ENCODE measurements at places on chromosomes 6 and 20. TPM values are rescaled to one million over a fixed set of nuclear protein-coding genes. Genes with fewer than 3 reads are reported as not detected.

DNA sequence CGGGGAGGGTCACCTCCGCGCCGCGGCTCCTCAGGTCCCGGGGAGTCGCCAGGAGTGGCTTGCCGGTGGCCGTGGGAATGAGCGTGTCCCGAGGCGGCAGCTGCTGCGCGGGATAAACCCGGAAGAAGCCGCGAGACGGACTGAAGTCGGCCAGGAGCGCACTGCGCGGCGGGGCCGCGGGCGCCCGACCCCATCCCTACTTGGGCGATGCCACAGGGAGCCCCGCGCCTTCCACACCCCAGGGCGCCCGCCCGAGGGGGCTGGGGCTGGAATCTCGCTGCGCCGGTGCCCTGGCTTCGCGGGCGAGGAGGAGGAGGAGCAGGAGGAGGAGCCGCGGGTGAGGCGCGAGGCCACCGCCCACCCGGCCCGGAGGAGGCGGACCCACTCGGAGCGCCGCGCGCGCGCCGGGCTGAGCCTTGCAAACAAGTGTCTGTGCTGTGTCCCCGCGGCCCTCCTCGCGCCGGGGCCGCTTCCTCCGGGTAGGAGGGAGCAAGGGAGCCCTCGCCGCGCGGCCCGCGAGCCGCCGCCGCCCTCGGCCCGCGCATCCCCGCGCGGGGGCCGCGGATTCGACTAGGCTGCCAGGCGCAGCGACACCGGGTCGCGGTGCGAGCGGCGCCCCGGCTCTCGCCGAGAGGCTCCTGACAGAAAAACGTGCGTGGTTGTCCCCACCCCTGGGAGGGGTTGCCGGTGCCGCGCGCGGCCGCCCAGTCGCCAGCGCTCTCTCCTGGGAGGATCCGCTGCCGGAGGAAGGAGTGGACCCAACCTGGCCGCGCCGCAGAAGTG lies at the start of gene ZDHHC14:
Gene ZDHHC14, plus strand, starts transcription at position 412 of the 783 bp plus-strand sequence.
- peak; percentile 92 for DNase-seq

Gene TRIM26
- 61.4 TPM for total RNA-seq

- DNase-seq, result no peak
Observed at GRCh38 chr6:7106215-7106751, 1.5 kb upstream of the RREB1 start.

Gene RSPH4A
- total RNA-seq, result 0.55 TPM

Gene CALHM5
- 1.7 TPM for total RNA-seq

Gene HLA-DQB1
- total RNA-seq, result 6.3 TPM

DNA sequence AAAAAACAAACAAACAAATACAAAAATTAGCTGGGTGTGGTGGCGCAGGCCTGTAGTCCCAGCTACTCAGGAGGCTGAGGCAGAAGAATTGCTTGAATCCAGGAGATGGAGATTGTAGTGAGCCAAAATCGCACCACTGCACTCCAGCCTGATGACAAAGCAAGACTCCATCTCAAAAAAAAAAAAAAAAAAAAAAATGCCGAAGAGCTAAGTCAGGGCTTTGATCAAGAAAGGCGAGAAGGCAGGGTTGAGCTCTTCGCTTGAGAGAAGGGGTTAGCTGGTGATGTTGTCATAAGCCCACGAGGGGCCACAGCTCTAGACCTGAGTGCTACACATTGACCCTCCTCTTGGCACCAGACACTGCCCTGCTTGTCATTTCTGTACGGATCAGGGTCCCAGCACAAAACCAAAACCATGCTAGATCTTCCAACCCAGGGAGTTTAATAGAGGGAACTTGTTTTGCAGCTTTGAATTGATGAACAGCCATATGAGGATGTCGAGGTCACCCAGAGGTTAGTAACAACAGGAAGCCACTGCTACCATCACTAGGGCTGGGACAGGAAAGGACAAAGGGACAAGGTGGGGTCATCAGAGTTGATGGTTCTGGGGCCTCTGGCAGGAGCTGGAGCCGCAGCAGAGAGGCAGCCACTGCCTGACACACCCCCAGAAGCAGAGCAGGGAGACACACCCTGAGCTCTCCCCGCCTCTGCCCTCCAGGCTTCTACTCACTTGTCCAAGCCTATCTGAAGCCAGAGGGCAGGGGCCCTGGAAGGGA lies 122.7 kb downstream of the SNX5 start:
- no peak for DNase-seq

Gene PRRC2A
- total RNA-seq, result 186 TPM

GRCh38 chr6:134029495-134030455 lies 22.6 kb downstream of the SLC2A12 start:
- no peak for DNase-seq

DNA sequence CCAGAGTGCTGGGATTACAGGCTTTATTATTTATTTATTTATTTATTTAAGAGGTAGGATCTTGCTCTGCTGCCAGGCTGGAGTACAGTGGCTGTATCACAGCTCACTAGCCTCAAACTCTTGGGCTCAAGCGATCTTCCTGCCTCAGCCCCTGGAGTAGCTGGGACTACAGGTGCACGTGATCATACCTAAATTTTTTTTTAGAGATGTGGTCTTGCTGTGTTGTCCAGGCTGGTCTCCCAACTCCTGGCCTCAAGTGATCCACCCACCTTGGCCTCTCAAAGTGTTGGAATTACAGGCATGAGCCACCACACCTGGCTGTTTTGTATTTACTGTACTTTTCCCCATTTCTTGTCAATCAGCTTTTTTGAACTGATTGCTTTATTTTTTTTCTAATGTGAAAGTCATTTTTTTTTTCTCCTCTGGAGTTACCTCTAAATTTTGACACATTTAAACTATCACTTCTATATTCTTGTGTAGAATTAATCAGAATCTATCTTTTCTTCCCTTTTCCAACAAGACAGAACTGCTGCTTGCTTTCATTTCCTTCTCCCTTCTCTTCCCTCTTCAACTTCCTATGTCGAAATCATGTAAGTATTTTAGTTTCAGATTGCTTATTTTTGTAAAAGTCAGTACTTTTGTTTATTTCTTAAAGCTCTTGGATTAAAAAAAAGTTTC lies 12.0 kb downstream of the PANK2 start:
- DNase-seq, result no peak

Gene PDRG1
- 12.1 TPM for total RNA-seq

Gene PTPN1
- 33.6 TPM for total RNA-seq

Gene NRSN1
- not detected for total RNA-seq

Gene BMP5
- 1.7 TPM for total RNA-seq

Gene RIPPLY2
- 0.86 TPM for total RNA-seq

Gene OPRM1
- not detected for total RNA-seq

Gene TMEM14B
- 83.3 TPM for total RNA-seq

- no peak for DNase-seq
Observed at GRCh38 chr6:150719831-150720230, 120.1 kb downstream of the PLEKHG1 start.

GRCh38 chr20:2914160-2914559 lies 40.9 kb downstream of the PTPRA start:
- DNase-seq, result no peak

- peak; percentile 58 for DNase-seq
Observed at GRCh38 chr6:2765896-2766766, 938 bp downstream of the WRNIP1 start.

DNA sequence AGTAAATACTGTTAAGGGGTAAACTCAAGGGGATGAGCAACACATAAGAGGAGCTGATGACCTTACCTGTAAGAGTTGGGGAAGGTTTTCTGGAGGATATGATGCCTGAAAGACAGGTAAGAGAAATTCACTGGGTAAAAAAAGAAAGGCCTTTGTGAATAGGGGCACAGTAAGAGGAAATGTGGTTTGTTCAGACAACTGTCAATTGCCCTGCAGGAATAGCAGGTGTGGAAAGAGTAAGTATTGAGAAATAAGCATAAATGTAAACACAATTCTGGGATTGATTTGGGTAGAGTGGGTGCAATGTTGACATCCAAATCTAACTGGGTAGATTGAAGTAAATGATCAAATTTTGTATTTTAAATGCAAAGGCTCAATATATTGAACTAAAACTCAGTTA lies 670.0 kb downstream of the DHX35 start:
- no peak for DNase-seq

DNA sequence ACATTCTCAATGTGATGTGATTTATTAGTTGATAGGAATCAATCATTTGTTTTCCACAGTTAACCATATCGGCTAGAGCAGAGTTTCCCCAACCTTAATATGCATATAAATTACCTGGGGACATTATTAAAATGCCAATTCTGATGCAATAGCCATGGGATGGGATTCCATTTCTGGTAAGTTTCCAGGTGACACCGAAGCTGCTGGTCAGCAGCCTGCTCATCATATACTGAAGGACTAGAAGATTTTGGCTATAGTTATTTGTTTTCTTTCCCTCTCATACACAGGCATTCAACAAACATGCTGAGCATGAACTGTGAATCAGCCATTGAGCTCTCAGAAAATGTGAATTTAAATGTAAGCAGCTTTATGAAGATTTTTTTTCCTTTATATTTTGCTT lies 35.8 kb downstream of the FBXO5 start:
- DNase-seq, result no peak

DNA sequence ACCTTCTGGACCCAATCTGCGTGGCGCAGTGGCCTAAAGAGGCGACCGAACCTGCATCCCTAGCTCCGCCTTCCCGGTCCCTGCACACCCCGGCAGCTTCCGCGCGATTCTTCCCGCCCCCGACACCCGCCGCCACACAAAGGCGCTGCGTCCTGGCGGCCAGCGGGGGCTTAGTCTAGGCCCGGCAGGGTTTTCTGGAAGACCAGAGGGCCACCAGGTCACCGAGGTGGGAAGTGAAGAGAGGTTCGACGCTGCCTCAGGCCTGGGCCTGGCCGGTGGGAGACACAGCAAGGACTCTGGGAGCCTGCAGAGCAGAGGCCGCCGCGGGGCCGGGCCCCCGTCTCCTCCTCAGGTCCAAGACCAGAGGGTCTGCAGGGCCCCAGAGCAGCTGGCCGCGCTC lies 154.9 kb downstream of the OR2B2 start:
- no peak for DNase-seq

- no peak for DNase-seq
Observed at GRCh38 chr6:88499436-88499835, 333.3 kb upstream of the CNR1 start.

Gene TMEM74B
- total RNA-seq, result 3.6 TPM

Gene TSBP1
- total RNA-seq, result not detected

Gene HM13
- total RNA-seq, result 176 TPM

Gene C20orf204
- 1.9 TPM for total RNA-seq

Gene TMEM244
- total RNA-seq, result not detected

GRCh38 chr20:26243731-26244130 lies 547.1 kb upstream of the ZNF337 start:
- DNase-seq, result no peak

DNA sequence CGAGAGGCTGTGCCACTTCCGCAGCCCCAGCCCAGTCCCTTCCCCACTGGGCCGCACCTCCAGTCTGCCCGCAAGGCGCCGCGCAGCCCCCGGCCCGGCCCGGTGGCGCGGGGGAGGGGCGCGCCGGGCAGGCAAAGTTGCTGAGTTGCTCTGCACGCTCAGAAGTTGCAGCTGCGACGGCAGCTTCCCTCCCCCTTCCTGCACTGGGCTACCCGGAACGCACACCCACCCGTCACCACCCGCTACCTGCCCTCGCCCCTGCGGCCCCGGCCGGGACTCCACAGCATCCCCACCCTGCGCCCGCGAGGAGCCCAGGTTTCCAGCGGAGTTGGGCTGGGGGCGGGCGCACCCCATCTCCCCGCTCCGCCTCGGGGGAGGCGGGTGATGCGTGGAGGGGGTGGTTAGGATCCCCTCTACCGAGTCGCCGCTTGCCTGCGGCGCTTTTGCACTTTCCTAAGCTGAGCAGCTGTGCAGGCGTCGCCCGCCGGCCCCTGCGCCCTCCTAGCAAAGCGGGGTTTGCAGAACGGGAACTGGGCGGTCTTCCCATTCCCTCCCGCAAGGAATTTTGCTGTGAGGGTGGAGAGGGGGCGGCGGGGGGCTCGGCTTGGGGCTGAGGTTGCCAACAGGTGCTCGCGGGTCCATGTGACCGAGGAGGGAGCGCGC lies 55.9 kb upstream of the RREB1 start:
- DNase-seq, result peak; percentile 63

- no peak for DNase-seq
Observed at GRCh38 chr20:17320456-17320855, 93.6 kb downstream of the PCSK2 start.

DNA sequence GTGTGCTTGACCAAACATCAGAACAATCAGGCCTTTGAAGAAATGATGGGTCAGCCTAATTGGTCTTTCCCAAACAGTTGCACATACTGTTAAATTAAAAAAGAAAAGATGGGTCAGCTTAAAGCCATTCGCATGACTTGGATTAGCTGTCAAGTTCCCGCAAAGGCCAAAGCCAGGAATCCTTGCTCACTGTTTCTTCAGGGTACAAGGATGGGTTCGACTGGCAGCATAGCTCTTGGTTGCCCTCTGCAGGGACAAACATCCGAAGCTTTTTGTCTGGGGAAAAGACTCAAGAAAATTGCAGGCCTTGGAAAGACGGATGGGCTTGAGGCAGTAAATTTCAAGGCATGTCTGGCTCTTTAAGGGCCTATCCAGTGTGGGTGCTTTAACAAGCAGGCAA lies 168.0 kb downstream of the HDGFL1 start:
- DNase-seq, result peak; percentile 48

GRCh38 chr20:25738198-25738597 lies 41.5 kb upstream of the ZNF337 start:
- no peak for DNase-seq

GRCh38 chr6:29667158-29667557 lies 10.3 kb downstream of the MOG start:
- DNase-seq, result no peak

GRCh38 chr6:164163239-164163638 lies 748.7 kb downstream of the QKI start:
- DNase-seq, result no peak

Gene EPHA7
- total RNA-seq, result 4.6 TPM

DNA sequence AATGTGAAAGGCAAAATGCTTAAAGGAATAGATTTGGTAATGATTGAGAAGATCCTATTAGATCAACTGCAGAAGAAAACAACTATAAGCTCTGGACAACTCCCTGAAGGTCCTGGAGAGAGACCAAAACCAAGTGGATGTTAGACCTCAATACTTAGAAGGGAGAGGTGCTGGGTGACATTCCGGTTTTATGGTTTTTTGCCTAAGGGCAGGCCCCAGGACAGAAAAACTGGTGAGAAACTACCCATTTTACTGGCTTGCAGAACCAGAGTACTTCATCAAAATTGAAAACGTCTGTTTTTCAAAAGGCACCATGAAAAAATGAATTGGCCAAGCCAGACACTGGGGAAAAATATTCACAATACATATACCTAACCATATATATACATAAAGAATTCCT lies 26.3 kb downstream of the SAMHD1 start:
- no peak for DNase-seq

- no peak for DNase-seq
Observed at GRCh38 chr20:57568088-57568896, 7.4 kb downstream of the PCK1 start.

DNA sequence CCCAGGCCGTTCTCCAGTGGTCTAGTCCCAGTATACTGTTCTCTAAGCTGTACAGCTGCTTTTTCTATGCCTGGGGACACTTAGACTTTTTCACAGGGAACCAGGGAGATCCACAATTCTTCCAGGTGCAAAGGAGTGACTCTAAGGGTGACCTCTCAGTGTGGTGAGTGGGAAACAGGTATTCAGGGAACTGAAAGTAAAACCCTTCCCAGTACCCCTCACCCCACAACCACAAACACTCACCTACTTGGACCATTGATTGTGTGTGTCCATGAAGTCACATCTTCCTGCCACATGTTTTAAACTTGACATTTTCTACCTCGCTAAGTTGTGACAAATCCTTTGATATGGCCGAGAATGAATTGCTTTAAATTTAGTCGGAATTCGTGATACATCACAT lies 183.6 kb downstream of the CLIC5 start:
- no peak for DNase-seq

Gene WFDC12
- total RNA-seq, result not detected

- DNase-seq, result no peak
Observed at GRCh38 chr20:49818816-49819215, 6.2 kb downstream of the SLC9A8 start.

- peak; percentile 79 for DNase-seq
Observed at GRCh38 chr20:62500237-62500864, 24.6 kb upstream of the GATA5 start.
